ENCODE measurements at places on chromosomes 3 and 15.

DNA sequence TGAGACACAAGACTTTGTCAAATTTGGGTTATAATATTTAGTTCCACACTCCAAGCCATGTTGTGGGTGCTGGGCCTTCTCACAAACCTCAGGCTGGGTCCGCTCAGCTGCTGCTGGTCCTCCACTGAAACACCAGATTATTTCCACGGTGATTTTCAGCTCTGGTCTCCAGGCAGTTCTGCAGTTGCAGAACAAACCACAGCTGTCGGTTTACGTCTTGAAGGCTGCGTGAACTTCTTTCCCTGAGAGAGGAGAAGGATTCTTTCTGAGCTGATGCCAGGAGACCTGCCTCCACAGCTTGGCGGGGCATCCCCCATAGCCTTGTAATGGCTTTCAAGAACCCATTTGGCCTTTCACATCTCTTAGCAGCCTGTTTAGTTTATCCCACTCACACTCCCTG is 16.2 kb downstream of the GALNT15 start:
- no peak for ATAC-seq

GRCh38 chr3:128340198-128340903 is 126.3 kb downstream of the DNAJB8 start:
- ATAC-seq = no peak

DNA sequence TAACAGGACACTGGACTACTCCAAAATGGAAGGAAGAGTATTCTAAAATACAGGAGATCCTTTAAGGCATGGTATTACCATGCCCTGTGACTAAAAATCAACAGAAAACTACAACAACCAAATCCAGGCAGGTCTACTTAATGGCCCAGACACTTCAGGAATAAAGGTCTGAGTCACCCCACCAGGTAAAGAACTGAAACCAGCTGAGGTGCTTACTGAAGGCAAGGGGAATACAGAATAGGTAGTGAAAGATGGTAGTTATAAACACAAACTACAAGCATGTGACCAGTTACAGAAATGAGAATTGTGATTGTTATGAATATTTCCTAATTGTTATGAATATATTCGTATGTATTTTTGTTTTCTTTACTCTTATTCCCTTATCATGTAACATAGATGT is 13.4 kb downstream of the IFT57 start:
- ATAC-seq = peak; percentile 72

GRCh38 chr15:53757906-53758305 is 1.6 kb downstream of the WDR72 start:
- no peak for ATAC-seq

DNA sequence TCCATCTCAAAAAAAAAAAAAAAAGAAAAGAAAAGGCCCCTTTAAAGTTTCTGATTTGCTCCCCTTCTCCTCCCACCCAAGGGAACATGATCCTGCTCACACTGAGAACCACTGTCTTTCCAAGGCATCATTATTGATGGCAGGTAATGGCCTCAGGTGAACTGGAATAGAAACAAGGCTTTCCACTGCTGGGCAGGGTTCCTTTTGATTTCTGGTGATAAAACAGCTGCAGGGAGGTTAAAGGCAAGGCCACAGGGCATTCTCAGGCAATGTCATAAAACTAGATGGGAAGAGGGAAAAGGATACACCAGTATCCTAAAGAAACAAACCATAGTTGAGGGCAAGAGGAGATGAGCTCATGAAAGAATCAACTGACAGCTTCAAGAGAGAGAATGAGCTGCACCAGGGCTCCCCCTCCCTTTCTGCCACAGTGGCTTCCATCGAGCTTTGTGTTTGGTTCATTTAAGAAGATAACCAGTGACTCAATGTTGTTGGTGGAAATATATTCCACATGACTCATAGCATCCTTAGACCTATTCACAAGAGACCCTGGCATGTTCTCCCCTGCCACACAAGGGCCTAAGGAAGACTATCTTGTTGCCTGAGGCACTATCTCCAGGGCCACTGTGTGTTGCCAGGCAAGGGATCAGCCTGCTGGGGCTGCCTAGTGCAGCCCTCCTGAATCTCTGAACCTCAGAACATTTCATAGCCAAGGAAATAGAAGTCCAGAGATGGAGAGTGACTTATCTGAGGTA is 86.4 kb downstream of the WDR76 start:
- ATAC-seq = no peak

- ATAC-seq = no peak
Measured at GRCh38 chr15:63920504-63921175, 86.9 kb upstream of the HERC1 start.

- ATAC-seq = no peak
Measured at GRCh38 chr15:80978685-80979329, 10.8 kb downstream of the MESD start.

DNA sequence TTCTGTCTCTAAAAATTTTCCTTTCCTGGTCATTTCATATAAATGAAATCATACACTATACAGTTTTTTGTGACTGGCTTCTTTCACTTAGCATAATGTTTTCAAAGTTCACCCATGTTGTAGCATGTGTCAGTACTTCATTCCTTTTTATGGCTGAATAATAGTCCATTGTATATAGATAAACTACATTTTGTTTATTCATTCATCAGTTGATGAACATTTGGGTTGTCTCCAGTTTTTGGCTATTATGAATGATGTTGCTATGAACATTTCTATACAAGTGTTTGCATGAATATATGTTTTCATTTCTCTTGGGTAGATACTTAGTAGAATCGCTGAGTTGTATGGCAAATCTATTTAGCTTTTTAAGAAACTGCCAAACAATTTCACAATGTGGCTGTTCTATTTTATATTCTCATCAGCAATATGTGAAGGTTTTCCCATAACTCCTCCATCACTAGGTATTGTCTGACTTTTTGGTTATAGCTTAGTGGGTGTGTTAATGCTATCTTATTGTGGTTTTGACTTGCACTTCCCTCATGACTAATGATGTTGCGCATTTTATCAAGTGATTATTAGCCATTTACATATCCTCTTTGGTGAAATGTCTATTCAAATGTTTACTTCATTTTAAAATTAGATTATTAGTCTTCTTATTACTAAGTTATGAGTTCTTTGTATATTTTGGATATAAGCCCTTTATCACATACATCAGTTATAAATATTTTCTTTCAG is 21.7 kb upstream of the AP4E1 start:
- no peak for ATAC-seq

GRCh38 chr15:63971427-63971805 is 74.9 kb downstream of the DAPK2 start:
- peak; percentile 67 for ATAC-seq

GRCh38 chr3:184333190-184333589 is 4.2 kb upstream of the FAM131A start:
- ATAC-seq = no peak

- no peak for ATAC-seq
Measured at GRCh38 chr15:39267685-39268084, 313.2 kb upstream of the THBS1 start.

DNA sequence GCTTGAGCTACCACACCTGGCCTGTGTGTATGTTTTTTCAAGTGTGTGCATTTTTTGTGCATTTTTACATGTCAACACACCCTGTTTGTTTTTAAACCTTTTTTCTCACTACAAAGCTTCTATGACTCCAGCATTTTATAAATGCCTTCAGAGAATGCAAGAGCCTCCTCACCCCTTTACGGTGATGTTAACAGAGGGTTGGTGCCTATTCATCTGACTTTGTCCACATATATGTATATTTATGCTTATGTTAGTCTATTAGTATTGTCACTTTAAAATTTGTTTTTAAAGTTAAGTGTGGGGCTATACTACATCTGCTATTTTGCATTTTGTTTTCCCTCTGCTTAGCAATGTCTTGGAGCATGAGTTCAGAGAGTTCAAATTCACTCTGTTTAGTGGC is 45.8 kb downstream of the EEFSEC start:
- ATAC-seq = no peak

DNA sequence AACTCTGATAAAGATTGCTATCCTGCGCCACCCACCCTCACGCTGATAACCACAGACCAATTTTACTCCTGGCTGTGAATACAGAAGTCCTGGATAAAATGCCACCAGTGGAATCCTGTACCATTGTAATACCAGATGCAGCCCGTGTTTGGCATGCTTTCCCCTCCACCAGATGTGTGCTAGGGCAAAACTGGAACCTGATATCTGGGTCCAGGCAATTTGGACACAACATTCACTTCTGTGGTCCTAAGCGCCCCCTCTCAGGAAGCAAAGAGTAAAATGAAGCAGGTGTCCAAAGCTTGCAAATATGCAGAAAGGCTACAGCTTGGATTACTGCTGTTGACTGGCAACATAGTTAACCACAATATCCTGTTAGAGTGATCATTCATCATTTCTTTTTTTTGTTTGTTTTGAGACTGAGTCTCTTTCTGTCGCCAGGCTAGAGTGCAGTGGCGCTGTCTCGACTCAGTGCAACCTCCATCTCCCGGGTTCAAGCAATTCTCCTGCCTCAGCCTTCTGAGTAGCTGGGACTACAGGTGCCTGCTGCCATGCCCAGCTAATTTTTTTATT is 32.8 kb downstream of the LOXL1 start:
- peak; percentile 74 for ATAC-seq

DNA sequence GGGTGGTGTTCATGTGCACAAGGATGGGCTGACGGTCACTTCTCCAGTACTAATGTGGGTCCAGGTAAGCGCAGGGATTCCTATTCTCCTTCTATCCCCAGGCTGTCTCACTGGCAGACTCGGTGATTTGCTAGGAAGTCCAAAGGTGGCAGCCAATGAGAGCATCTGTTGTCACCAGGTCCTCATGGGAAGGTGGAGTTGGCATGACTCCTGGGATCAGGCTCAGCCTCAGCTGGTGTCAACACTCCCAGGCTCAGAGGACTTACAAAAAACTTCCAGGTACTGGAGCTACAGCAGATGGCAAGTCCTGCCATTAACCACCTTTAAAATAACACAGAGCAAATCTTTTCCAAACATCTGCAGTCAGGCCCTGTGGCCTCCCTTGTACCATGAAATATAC is 13.8 kb downstream of the XYLB start:
- ATAC-seq = no peak

GRCh38 chr3:120114376-120114775 is 20.1 kb upstream of the GSK3B start:
- ATAC-seq = no peak

DNA sequence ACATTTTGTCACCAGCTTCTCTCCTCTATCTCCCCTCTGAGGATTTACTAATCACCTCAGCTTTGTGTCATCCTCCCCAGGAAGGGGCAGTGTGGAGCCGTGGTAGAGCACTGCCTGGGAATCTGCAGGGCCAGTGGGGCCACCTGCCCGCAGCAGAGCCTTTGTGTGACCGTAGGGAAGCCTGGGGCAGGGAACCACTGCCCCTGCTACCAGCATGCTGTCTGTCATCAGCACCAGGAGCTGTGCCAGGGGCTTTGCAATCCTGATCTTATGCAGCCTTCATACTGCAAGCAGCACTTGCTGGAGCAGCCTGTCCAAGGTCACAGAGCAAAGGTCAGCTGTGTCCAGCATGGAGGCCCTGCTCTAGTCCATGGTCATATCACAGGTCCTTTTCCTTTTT is 170.2 kb upstream of the IL12A start:
- no peak for ATAC-seq

- ATAC-seq = no peak
Measured at GRCh38 chr15:75356006-75356405, 9.2 kb downstream of the NEIL1 start.

Data from activated CD4-positive, CD25-positive, alpha-beta regulatory T cell treated with anti-CD3 and anti-CD28 coated beads, Interleukin-2, amount 50 U/mL, for 24 hours (primary cell).